T-cell (primary cell): ENCODE measurements at places on chromosomes 3 and 15.

GRCh38 chr15:85760049-85760448 is 34.7 kb downstream of the KLHL25 start:
- DNase-seq, result no peak

DNA sequence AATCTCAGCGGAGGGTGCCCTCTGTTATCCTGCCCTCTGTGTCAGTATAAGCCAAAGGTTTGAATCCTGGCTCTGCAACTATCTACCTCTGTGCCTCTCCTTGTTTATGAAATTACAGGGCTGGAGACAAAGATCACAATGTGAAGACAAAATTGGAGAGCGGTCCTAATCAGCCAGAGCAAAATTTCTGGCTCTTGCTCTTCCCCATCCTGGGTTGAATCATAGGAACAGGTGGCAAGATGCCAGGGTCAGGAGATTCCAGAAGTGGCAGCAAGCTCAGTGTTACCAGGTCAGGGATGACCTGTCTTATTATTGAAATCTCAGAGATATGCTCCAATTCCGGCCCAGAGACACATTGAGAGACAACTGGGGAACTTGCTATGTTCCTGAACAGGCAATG is 2.3 kb upstream of the CCR2 start:
- DNase-seq, result no peak

DNA sequence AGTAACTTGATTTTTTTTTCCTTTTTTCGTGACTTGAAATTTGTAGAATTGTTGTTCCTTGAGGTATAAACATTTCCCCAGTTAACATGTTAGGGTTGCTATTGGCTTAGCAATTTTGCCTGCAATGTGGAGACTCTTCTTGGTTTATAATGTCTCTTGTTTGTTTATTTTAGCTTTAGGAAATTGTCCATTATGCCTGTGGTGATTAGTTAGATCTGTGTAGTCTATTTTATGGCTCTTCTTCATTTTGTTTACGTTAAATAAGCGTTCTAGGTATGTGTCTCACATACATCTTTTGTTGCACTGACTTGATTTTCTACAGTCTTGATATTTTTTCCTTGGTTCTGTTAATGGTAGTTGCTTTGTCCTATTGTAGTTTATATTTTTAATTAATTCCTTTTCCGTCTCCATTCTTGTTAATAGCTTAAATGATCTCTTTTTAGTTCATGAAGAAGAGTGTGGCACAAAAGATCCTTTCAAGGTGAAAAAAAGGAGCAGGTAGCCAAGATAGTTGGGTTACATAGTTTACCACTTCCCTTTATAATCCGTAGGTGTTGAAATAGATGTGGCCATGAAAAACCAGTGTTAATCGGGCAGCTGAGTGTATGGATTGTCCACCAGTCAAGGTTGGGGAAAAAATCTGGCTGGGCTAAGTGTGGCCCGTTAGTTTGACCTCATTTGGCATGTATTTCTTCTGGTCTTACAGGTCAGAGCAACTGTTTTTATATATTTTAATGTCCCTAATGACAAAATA is 12.1 kb downstream of the IQGAP1 start:
- no peak for DNase-seq

GRCh38 chr3:40167958-40168357 is 141.5 kb upstream of the EIF1B start:
- no peak for DNase-seq

- no peak for DNase-seq
Observed at GRCh38 chr15:48682942-48683651, 37.6 kb upstream of the FBN1 start.

DNA sequence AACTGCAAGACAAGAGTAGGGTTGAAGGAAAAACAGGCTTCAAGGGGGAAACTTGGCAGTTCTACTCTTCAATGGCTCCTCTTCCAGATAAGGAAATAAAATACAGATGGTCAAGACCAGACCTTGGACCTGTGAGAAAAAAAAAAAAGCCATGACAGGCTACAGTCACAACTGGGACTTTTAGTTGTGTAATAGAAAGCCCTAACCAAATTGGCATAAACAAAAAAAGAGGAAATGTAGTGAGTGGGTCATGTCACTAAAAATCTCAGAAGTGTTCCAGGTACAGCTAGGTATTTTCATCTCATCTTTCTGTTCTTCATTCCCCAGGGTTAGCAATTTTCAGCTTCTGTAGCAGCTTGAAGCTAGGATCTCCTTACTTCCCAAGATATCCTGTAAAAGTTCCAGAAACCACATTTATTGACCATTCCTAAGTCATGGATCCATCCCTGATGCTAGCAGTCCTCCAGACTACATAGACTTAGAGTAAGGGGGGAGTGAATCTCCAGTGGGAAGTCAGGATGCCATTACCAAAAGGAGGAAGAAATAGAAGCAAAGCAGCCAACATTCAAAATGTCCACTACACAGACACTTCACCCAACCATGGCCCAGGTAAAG is 61.0 kb upstream of the CSTA start:
- DNase-seq, result no peak

GRCh38 chr15:68574046-68574445 is 4.7 kb upstream of the CORO2B start:
- DNase-seq, result no peak

GRCh38 chr3:43091481-43091880 is 14.4 kb downstream of the POMGNT2 start:
- no peak for DNase-seq

DNA sequence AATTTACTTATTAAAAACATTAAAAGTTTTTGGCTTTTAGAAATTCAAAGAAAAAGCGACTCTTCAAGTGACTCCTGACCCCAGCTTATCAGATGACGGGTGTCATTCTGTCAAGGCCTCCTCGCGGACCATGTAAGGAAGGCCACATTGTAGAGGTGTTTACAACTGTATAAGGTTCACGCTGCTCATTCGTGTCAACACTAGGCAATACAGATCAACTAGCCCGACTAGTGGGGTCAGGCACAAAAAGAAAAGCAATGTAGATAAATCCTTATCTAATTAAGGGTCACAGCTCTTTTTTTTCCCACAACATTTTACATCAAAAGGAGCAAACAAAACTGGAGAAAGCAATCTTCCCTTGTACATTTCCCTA is 207.5 kb upstream of the NR2F2 start:
- DNase-seq, result no peak

- no peak for DNase-seq
Observed at GRCh38 chr3:196914866-196915265, 27.5 kb downstream of the NCBP2 start.

- no peak for DNase-seq
Observed at GRCh38 chr3:126024049-126024854, 55.3 kb downstream of the ROPN1B start.

DNA sequence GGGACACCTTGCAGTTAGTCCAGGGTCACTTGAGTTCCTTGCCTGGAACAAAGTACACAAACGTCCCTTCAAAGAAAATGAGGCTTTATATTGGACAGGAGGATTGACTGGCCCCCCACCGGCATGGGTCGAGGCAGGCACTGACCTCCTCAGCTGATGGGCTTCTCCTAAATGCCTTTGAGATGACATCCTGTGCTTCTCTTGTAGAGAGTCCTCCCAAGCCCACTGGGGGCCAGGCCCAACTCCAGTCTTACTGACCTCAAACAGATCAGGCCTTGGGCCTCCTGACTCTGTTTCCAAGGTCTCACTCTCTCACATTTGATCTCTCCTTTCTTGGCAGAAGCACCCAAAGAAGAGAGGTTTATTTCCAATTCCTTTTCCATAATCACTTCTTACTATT is 516.1 kb downstream of the MCTP2 start:
- no peak for DNase-seq

- DNase-seq, result no peak
Observed at GRCh38 chr3:4829031-4829394, 150.2 kb upstream of the BHLHE40 start.

DNA sequence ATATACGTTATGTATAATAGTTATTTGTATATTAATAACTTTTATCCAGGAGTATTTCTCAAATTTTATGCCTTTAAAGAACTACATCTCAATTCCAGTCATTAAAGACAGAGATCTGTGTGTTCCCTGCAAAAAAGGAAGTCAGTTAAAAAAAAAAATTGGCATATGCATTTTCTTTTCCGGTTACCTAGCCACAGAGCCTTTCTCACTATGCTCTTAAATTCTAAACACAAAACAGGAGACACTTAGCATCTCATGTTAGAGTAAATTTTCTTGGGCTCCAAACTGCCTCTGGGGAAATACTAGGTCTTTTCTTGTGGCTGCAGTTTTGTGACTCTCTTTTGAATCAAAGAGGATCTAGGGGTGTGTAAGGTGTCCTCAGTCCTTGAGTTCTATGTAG is 105.9 kb downstream of the KCNH8 start:
- no peak for DNase-seq

GRCh38 chr3:4461468-4462090 is 5.5 kb downstream of the SUMF1 start:
- DNase-seq, result no peak

DNA sequence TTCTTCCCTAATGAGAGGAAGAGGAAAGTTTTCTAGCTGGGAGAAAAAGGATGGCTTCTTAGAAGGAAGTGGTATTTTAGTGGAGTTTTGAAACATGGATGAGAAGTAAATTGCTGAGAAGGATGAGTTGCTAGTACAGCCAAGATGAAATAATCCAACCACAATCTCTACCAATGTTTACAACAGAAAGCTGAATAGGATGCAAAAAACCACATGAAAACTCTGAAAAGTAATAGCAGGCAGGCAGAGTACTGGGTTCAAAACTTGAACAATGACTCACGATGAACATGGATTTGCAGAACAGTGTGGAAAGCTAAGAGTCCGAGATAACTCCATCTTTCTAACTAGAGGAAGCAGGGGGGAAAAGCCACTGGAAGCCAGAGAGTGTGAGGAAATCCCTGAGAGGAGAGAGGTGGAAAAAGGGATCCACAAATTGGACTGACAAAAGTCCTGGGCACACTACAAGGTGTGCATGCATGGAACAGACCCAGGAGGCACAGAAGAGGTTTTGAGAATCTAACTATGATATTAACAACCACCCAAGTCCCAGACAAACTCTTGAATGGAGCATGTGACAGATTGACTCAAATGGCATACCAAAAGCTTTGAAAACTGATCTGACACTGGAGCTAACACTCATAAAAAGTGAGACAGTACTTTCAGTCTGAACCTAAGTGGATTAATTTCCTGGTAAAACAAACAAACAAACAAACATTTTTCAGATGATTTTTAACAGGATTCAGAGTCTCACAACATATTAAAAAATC is 76.7 kb downstream of the ST6GAL1 start:
- DNase-seq, result no peak

- DNase-seq, result no peak
Observed at GRCh38 chr3:16707260-16707659, 102.0 kb upstream of the DAZL start.

- DNase-seq, result peak; percentile 79
Observed at GRCh38 chr3:129627350-129628168, 21.1 kb upstream of the PLXND1 start.

GRCh38 chr3:34024447-34025240 is 226.2 kb downstream of the PDCD6IP start:
- no peak for DNase-seq

DNA sequence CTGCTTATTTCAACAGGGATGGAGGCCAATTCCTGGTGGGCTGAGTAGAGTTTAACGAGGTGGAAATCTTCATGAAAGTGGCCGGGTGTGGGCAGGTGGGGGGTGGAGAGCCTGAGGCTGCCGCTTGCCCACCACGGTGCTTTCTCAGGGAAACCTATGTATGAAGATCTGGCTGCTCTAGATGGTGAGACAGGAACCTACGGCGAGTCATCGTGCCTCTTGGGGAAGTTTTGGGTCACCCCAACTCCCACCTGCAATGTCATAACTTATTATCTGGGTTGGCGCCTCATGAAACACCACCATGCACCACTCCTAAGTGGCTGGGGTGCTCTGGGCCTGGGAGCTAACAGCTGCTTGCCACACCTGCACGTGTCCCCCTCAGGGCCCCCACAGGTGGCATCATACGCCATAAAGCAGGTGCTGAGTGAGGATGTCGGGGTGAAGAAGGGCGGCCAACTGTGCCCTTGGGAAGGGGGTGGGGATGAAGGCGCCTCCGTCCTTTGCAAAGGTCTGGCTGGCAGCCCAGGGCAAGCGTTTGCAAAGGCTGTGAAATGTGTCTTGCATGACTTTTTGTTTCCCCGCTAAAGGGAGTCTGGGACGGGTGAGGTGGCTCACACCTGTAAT is 27.9 kb upstream of the SNRPA1 start:
- DNase-seq, result no peak

GRCh38 chr15:65796610-65797078 is 4.6 kb upstream of the DENND4A start:
- no peak for DNase-seq

GRCh38 chr3:165259541-165260193 is 63.5 kb upstream of the SLITRK3 start:
- no peak for DNase-seq

GRCh38 chr3:194906229-194906629 is 220.5 kb downstream of the FAM43A start:
- no peak for DNase-seq

GRCh38 chr15:74613089-74613952 is 2.3 kb upstream of the CLK3 start:
- no peak for DNase-seq

DNA sequence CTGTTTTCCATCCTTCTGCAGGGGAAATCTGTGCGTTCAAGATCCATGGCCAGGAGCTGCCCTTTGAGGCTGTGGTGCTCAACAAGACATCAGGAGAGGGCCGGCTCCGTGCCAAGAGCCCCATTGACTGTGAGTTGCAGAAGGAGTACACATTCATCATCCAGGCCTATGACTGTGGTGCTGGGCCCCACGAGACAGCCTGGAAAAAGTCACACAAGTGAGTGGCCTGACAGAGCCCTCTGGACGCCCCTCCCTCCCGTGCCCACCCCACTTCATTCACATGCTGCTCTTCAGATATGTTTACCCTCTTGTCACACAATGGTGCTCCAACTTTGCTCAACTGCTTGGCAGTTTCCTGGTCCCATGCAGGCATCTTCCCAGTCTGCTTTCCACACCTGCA is 274.3 kb upstream of the TRIM42 start:
- no peak for DNase-seq

GRCh38 chr3:131397889-131398288 is 16.3 kb downstream of the NUDT16 start:
- no peak for DNase-seq

DNA sequence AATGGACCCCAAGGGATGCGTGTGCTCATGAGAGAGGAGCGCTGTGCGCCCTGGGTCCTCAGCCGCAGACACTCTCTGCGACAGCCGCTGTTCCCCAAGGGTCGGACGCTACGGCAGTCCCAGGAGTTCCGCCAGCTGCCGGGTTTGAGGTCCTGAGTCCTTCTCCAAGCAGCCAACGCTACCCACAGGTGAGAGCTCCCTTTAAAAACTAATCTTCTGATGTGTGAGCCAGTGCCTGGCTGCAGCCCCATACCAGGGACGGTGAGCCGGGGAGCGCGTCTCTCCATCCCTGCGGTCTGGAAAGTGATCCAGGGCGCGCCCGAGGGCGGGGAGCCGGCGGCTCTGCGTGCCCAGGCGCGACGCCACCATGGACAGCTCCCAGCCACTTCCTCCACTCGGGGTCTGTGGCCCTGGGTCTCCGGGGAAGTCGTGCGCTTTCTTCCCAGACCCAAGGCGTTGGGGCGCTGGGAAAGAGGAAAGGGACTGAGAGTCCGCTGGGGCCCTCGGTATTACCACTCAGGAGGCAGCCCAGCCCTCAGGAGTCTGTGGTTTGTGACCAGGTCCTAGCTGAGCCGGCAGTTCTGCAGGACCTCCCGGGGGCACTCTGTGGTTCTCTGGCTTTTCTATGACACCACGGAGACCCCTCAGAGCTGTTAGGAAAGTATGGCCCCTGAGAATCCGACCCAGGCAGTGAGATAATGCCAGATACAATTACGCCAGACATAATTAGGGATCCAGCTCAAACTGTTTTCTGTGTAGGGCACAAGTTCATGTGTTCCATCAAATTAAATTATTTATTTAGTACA is 1.4 kb downstream of the CEMIP start:
- no peak for DNase-seq
